ENCODE measurements at places on chromosomes 7 and 10. TPM values are rescaled to one million over a fixed set of nuclear protein-coding genes. Genes with fewer than 3 reads are reported as not detected.

DNA sequence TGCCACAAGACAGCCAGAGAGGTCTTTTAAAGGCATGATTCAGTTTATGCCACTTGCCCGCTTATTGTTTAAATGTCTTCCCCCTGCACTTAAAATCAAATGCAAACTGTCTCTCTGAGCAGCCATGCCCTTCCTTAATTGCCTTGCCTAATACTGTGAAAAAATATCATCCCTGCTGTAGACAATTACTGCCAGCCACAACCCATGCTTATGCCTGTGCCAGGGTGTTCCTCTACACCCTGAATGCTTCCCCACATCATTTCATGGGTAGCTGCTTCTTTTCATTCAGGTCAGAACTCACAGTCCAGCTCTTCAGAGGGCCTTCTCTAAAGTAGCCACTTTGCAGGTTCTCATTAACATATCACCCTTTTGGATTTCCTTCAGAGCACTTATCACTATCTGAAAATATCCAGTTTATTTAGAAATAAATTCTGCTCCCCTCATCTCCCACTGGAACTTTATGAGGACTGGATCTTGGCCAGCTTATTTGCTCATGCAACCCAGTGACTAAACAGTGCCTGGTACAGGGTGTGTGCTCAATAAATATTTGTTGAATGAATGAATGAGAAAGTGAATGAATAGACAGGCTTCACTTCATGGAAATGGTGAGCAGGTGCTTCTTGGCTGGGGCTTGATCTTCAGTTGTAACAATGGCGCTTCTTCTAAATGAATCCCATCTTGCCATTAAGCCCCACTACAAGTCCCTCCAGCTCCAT, 162.4 kb upstream of the MDFIC start:
- no peak for DNase-seq

DNA sequence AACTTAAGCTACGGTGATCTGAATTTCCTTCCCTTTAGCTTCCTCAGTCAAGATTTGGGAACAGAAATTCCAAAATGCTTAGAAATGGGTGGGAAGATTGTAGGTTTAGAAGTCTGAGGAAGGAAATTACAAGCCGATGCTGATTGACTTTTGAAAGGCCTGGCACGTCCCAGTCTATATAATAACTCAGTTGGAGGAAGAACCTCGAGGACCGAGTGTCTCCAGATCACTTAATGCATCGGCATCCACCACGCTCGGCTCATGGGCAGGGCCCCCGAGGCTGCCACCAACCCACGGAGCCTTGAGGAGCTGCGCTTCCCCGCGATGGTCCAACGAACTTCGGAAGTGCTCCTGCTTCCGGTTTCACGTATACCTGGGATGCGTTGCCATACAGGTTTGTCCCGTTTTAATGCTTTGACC, 10.4 kb upstream of the SP8 start:
- DNase-seq, result no peak

- no peak for DNase-seq
Observed at GRCh38 chr7:134480730-134481129, 21.8 kb upstream of the AKR1B1 start.

GRCh38 chr10:72072046-72072445, 16.3 kb downstream of the SPOCK2 start:
- no peak for DNase-seq

DNA sequence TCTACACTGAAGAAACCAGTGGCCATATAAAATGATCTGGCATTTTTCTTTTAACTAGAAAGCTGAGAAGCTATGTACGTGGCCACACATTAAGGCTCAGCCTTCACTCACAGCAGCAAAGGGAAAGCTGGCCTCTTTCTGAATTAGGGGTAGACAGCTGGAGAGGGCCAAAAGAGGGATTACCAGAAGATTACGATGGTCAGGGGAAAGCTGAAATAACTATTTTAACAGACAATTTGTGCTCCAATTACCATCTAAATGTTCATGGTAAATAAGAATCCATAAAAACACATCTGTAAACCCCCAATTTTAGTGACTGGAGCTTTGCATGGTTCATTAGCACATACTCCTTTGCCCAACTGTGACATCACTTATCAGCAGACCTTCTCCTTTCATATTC, 314.3 kb downstream of the HPSE2 start:
- no peak for DNase-seq

DNA sequence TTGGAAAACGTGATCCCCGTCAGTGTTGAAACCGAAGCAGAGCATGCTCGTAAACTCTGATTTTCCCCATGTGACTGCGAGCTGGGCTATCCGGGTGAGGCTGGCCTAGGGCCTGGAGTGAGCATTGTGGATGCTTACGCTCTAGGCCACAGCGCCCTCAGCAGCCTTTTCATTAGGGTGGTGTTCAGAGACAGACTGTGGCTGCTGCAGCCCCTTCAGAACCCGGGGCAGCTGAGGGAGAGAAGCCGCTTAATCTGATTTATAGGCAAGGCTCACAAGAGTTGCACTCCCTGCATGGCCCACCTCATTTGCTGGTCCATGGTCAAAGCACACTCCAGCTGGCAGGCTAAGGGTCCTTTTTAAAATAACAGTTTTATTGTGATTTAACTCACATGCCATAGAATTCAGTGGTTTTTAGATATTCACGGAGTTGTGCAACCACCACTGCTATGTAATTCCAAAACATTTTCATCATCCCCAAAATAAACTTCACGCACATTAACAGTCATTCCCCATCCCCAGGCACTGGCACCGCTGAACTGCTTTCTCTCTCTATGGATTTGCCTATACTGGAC, 72.5 kb downstream of the SYPL1 start:
- no peak for DNase-seq

DNA sequence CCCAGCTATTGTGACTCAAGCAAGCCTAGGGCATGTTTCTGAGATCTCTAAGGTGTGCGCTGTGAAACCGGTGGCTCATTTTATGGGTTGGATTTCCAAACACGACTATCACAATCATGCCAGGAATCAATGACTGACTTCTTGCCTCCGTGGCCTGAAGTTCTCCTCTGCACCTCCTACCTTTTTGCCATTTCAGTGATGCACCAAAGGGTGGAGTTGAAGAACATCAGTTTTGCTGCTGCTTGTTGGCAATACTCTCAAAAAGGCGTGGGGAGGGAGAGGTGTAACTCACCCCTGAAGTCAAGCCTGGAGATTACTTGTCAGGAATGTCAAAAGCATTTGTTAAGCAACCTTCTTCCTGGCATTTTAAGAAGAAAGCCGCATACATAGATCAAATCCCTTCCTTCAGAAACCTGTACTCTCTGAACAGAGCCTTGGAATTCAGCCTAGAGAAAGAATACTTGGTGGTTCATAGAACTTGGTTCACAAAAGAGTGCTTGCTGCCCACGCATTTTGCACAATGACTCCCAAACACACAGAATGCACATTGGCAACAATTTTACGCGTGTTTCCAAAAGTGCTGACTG, 41.0 kb downstream of the KIAA1217 start:
- no peak for DNase-seq

- no peak for DNase-seq
Observed at GRCh38 chr10:58755340-58755610, 242.6 kb downstream of the BICC1 start.

- no peak for DNase-seq
Observed at GRCh38 chr10:93476756-93477155, 5.4 kb downstream of the MYOF start.

GRCh38 chr7:38880035-38880434, 29.0 kb downstream of the VPS41 start:
- no peak for DNase-seq

DNA sequence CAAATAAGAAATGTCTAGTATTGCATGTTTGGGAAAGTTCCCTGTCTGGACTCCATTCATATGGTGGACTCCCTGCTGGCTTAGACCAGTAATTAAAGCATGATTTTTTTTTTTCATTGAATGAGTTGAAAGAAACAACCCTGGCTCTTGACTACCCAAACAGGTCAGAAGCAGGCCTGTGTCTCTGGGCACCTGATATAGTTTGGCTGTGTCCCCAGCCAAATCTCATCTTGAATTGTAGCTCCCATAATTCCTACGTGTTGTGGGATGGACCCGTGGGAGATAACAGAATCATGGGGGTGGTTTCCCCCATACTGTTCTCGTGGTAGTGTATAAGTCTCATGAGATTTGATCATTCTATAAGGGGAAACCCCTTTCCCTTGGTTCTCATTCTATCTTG, 206.2 kb downstream of the TMEM178B start:
- DNase-seq, result no peak

GRCh38 chr7:78254726-78255055, 456.1 kb downstream of the PHTF2 start:
- no peak for DNase-seq

- no peak for DNase-seq
Observed at GRCh38 chr7:148318102-148318811, 272.3 kb upstream of the C7orf33 start.

GRCh38 chr10:129888784-129889616, 75.1 kb downstream of the EBF3 start:
- no peak for DNase-seq

DNA sequence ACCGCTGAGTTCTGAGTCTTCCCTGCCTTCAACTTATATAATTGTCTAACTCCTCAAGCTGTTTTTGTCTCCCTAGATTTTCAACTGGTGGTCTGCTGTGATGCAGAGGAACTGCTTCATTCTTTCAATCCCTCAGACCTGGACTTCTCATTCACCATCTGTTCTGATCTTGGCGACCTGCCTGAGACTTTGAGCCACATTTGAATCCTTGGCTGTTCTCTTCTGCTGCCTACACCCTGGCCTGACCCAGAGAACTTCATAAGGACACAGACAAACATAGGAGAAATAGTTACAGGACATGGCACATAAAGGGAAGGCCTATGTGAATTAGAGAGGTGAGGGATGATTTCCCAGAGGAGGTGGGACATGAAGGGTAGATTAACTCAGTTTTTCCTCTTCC, 326.7 kb downstream of the PTEN start:
- no peak for DNase-seq

DNA sequence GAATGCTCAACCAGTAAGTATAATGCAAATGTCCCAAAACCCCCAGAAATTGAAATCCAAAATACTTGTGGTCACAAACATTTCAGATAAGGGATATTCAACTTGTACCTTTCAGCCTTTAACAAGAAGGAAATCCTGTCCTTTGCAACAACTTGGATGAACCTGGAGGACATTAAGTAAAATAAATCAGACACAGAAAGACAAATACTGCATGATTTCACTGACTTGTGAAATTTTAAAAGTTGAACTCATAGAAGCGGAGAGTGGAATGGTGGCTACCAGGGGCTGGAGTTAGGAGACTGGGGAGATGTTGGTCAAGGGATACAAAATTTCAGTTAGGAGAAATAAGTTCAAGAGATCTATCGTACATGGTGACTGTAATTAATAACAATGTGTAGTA, 187.6 kb downstream of the DNAH11 start:
- DNase-seq, result no peak

DNA sequence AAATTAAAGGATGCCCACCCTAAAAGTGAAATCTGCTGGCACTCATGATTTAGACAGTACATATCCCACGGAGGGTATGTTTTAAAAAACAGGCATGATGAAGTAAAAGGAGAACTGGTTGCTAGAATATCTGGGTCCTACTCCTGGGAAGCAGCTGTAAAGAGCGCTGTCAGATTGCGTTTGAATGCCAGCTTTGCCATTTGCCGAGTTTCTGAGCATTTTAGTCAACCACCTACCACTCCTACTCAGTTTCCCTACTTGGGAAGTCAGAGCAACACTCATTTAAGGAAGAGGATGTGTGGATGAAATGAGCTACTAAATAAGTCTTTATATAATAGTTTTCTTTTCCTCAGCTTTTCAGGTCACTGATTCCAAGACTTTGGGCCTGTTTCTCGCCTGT, 1.1 kb upstream of the UMAD1 start:
- DNase-seq, result no peak

- no peak for DNase-seq
Observed at GRCh38 chr7:37247861-37248260, 200.8 kb downstream of the ELMO1 start.

DNA sequence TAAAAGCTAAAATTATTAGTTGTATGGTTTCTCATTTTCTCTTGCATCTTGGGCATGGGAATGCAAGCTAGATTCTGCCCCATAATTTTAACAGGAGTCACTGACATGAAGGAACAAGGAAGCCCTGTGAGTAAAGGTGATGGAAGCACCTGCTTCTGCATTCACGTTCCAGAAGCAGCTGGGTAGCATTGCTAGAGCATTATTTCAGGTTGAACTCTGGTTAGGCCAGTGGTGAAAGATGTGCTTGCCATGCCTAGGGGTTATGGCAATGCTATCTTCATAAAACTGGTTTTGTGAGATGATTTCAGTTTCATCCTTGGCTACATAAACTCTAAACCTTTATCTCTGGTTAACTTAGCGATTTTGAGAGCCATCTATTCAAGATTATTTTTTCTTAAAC, 151.4 kb downstream of the TFEC start:
- DNase-seq, result no peak

ZDHHC6 gene
- total RNA-seq, result 25.9 TPM

CALHM1 gene
- not detected for total RNA-seq

MYL10 gene
- not detected for total RNA-seq

TET1 gene
- 6.5 TPM for total RNA-seq

NHLRC2 gene
- 117 TPM for total RNA-seq

All from omental fat pad (tissue), 4 donors.